Stimulated activated CD8-positive, alpha-beta memory T cell treated with anti-CD3 and anti-CD28 coated beads, Interleukin-2, amount 100 ng/mL, for 1 hour (primary cell): ENCODE measurements at places on chromosomes 7 and 10.

GRCh38 chr10:95343573-95343972 is 52.8 kb upstream of the PDLIM1 start:
- DNase-seq = no peak

DNA sequence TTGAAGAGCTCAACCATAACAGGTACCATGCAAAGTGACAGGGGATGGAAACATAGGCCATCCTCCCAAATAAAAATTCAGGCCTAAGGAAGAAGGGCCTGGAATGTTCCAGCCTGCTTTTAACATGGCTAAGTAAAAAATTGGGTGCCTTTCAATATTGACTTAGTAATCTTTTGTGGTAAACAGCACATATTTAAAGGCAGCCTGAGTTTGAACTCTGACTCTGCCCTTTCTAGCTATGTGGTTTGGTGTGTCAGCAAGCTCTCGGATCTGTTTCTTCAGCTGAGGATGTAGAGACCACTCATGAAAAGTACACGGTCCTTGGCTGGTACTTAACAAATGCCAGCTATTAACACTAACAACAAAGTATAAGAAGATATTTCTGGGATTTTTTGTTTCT is 191.8 kb upstream of the CDCA7L start:
- DNase-seq = no peak

DNA sequence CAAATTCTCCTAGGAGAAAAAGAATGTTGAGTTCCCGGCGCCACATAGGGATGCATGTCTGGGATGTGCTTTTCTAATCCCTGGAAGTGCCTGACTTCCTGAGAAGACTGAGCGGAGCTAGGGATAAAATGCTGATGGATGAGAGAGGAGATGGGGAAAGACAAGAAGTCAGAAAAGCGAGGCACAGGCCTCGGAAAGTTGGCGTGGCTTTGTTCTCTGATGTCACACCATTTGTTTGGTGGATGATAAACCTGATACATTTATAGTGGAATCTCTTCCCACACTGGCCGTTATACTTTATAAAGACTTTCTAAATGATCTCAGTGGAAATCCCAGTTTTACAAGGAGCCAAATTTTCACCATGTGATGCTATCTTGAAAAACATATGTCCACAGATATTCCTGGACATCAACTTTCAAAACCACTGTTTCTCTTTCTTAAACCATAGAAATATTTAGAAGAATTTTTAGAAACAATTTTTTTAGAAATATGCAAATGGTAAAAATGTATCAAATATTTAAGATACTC is 188.8 kb upstream of the SVIL start:
- no peak for DNase-seq

DNA sequence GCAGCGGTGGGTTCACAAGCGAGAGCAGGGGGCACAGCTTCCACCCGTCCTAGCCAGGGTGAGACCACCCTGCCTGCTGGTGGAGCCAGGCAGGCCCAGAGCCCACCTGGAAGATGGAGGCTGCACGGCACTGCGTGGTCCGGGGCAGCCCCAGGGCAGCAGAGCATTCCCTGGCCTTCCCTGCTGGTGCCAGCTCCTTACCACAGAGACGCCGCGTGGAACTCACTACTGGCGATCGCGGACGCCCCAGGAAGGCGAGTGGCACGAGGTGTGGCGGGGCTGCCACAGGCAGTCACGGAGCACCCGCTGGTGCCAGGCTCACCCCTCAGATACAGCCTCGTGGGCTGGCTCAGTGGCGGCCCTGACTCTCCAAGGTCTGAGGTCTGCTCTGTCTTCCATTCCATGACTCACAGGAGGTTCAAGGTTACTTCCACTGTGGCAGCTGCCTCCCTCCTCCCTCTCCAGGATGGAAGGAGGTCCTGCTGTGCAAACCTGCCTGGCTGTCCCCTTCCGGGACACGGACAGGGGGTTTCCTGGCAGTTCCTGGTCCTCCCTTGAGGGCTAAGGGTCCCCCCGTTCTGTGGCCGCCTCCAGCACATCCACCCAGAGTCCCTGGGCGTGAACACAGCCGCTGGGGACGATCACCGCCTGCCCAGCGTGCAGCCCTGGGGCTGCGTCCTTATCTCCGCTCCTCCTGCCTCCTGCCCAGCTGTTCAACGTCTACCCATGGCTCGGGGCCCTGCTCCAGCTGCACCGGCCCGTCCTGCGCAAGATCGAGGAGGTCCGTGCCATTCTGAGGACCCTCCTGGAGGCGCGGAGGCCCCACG is 3.1 kb downstream of the CYP2W1 start:
- no peak for DNase-seq

GRCh38 chr10:74827045-74827441 is 643 bp downstream of the KAT6B start:
- DNase-seq = no peak

DNA sequence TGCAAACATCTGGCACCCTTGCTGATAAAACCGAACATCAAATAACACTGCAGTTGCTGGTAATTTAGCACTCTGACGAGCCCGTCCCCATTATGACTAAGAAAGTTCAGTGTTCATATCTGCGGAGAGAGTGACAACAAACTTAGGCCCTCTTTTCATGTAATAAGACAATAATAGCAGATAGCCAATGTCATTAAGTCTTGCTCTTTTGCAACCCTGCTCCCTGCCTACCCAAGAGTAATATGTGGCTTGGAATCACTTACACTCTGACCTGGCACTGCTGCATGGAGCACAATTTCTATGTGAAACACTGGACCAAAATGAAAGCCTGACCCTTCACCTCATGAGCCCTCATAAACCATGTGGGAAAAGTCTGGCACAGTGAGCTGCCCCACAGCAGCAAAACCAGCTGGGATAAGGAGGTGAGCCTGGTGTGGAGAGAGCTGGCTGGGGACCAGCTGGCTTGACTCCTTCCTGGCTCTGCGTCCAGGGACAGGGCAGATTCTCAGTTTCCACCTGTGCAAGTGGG is 86.5 kb downstream of the HIPK2 start:
- DNase-seq = no peak

DNA sequence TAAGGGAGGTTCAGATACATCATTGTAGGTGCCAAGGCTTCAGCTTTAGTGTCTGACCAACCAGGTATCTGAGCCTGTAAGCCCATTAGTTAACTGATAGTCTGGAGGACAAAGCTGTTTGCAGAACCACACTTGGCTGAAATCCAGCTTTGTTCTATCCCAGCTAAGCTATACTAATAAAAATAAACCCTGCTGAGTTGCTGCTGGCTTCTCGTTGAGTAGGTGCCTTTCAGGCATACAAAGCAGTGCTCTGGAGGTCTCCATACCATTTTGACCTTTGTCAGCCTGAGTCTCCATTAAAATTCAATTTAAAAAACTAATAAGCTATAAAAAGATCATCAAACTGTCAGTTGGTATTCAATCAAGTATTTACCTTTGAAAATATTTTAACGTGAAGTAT is 22.0 kb downstream of the CDCA7L start:
- no peak for DNase-seq

GRCh38 chr7:142438235-142438922 is 180.5 kb upstream of the PRSS58 start:
- no peak for DNase-seq

GRCh38 chr10:95739056-95739455 is 16.9 kb upstream of the ENTPD1 start:
- no peak for DNase-seq

GRCh38 chr7:7185371-7185989 is 3.1 kb downstream of the C1GALT1 start:
- no peak for DNase-seq

- no peak for DNase-seq
Observed at GRCh38 chr7:131723926-131724325, 167.5 kb upstream of the PODXL start.

- DNase-seq = peak; percentile 26
Observed at GRCh38 chr10:49254556-49255318, 44.2 kb upstream of the C10orf71 start.

DNA sequence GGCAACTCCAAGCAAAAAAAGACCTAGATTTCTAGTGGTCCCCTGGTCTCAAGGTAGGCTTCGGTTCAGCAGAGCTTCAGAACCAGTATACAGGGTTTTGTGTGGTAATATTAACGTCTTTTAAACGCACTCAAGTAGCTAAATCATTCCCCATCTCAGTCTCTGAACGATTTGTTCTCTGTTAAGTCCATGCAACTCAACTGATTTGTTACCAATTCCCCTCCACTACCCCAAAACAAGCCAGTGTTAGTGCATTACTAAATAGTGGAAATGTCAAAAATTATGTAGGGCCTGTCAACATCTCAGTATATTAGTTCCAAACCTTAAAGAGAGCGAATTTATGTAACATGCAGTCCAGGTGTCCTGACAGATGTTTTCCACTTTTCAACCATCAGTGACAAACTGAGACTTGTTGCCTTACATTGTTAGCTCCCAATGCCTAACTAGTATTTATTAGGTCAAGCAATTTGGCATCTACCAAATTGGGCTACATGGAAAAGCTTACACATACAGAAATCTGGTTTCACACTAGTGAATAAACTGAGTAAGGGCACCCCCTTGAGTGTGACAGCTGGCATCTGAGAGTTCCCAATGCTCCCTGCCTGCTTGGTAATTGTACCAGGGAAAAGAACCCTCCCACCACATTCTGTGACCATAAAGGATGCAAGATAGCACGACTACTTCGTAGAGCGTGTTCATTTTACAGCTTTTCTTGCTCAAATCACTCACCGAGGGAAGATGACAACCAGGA is 12.2 kb downstream of the HNRNPA2B1 start:
- DNase-seq = no peak

DNA sequence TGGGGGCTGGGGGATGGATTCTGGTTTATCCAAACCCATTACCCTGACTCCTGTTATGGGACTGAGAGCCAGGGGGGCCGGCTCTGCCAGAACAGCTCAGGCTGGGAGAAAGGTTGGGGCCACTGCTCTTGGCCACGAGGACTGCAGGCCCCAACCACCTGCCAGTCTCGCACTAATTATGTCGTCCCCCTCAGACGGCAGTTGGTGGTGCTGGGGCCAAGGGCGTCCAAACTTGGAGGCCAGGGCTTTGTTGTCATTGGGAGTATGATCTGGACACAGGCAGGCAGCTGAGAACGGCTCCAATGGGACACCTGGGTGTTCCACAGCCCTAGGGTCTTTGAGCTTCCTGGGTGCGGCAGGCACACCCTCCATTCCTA is 34.7 kb downstream of the DRGX start:
- DNase-seq = no peak

DNA sequence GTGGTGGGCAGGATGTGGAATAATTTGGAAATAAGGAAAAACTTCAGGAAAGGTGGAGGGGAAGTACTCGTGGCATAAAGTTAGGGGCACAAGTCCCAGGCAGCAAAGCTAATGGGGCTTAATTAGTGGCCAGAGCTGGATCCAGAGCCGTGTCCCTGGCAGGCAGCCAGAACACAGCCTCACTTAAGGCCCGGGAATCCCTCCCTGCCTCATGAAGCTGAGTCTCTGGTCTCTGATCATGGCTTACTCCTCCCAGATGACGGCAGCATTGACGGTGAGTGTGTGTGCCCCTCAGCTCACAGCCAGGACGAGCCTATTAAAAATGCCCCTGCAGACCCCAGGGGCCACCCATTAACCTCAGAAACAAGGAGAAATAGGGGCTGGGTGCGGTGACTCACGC is 48.2 kb upstream of the NPTX2 start:
- DNase-seq = no peak

DNA sequence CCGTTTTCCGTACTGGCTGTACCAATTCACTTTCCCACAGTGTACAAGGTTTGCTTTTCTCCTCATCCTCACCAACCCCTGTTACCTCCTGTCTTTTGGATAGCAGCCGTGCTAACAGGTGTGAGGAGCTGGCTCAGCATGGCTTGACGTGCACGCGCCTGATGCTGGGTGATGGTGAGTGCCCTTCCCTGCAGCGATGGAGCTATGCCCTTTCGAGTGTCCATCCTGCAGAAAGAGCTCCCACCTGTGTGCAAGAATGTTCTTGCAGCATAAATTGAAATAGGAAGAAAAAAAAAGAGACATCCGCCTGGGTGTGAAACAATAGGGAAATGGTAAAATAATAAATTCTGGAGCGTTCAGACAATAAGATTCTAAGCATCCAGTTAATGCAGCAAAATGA is 9.5 kb upstream of the UBE3C start:
- no peak for DNase-seq

DNA sequence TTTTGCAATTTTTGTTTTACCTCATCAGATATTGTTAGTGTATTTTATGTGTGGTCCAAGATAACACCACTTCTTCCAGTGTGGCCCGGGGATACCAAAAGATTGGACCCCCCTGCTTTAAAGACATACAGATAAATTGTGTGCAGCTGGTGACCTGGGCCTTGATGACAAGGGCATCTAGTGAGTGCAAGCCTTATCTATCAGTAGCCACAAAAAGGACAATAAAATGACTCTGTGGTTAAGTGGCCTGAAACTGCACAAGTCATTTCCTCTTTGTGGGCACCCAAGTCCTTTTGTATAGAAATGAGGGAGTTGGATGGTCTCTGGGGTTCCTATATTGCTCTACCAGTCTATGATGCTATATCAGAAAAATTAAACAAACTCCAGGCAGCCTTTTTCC is 98.1 kb downstream of the PARD3 start:
- DNase-seq = no peak

DNA sequence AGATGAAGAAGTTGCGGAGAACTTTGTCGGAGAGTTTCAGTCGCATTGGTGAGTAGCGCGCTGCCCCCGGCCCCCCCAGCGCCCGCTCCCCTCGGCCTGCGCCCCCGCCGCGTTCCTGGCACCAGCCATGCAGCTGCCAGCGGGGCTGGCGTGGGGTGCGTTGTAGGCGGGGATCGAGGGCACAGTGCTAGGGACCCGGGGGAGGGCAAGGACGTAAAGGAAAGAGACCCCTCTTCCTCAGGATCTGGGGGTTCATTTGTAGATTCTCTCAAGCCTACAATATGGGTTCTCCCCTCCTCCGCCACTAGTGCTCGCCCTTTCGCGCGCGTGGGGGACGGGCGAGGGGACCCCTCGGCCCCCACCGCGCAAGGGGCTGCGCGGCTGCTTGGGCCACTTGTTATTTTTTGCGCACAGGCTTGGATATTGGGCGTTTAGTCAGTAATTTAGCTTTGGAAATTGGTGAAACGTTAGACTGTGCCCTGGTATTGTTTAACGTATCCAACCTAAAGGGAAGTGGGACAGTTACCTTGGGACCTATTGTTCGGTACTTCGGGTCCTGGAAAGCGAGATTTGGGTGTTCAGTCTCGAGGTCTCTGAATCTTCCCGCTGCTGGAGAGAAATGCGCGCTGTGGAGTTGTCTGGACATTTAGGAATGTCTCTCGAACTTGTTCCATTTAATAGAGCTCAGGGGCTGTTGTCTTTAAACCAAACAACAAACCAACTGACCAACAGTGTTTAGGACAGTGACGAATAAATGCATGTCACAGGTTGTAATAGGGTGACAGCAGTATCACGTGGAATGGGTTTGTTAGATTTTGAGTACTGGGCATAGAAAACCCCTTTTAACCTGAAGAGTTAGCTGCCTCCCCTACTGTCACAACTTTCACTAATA is 796 bp downstream of the CDK14 start:
- no peak for DNase-seq
